Uterus (tissue), 4 donors: ENCODE measurements at places on chromosomes 2 and 18.

GRCh38 chr2:65647249-65647842 lies 214.9 kb upstream of the SPRED2 start:
- DNase-seq: no peak

DNA sequence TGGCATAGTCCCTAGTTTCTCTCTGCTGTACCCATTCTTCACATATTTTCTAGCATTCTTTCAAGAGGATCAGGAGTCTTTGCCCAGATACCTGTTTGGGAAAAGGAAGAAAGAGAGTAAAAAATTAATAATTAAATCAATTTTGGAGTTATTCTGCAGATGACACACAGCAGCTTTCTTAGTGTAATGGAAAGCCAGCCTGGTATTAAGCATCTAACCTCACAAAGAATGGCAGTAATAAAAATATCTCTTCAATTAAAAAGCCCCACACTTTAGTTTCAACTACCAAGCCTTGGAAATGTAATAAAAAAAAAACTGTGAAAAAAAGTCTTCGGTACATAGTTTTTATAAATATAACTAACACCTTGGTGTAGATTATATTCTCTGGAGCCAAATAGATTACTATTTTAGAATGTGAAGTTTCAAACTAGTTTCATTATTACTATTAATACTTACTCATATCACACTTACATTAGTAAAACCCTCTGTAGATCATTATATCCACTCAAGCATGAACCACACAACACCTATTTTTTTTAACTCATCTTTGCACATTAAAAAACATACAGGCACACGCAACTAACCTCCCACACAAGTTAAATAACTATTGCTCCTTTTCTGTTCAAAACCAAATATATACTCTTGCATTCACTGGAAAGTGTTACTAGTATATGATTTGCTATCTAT lies 90.9 kb downstream of the GPD2 start:
- no peak for DNase-seq

DNA sequence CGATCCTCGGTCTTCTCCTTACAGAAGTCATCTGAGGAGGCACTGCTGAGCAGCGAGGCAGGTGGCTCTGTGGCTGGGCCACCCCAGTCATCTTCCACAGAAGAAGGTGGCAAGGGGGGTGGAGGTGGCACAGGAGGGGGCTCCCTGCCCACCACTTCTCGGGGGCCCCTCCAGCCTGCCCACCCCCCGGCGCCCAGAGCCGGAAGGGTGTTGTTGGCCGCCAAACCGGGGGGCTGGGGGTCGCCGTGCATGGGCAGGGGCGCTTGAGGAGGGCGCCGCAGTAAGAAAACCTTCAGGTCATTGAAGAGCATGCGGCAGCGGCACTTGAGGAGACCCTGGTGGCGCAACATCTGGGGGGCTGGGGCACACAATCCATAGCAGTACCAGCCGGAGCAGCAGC lies 2.5 kb downstream of the MARCHF4 start:
- DNase-seq: no peak

GRCh38 chr2:196054631-196055030 lies 14.0 kb downstream of the DNAH7 start:
- DNase-seq: no peak

- no peak for DNase-seq
Measured at GRCh38 chr2:175690113-175690837, 311.8 kb downstream of the LNPK start.

- DNase-seq: no peak
Measured at GRCh38 chr2:241193271-241193670, 4.8 kb downstream of the ANO7 start.
